ENCODE measurements at places on chromosomes 16 and 17.

GRCh38 chr17:58224315-58224714 lies 5.3 kb upstream of the MKS1 start:
- DNase-seq, result no peak

GRCh38 chr17:700504-701094 lies 14.0 kb downstream of the VPS53 start:
- no peak for DNase-seq

- DNase-seq, result no peak
Measured at GRCh38 chr17:65723431-65724151, 162.1 kb upstream of the AXIN2 start.

- DNase-seq, result peak; percentile 73
Measured at GRCh38 chr16:58025351-58026138, at the start of gene MMP15. Gene MMP15 (plus strand): TSS chr16:58025754. CDS start chr16:58026351, 597 bp downstream.

GRCh38 chr17:41928693-41929251 lies 1.6 kb upstream of the ODAD4 start:
- no peak for DNase-seq

- no peak for DNase-seq
Measured at GRCh38 chr16:88409296-88410065, 26.7 kb downstream of the ZNF469 start.

DNA sequence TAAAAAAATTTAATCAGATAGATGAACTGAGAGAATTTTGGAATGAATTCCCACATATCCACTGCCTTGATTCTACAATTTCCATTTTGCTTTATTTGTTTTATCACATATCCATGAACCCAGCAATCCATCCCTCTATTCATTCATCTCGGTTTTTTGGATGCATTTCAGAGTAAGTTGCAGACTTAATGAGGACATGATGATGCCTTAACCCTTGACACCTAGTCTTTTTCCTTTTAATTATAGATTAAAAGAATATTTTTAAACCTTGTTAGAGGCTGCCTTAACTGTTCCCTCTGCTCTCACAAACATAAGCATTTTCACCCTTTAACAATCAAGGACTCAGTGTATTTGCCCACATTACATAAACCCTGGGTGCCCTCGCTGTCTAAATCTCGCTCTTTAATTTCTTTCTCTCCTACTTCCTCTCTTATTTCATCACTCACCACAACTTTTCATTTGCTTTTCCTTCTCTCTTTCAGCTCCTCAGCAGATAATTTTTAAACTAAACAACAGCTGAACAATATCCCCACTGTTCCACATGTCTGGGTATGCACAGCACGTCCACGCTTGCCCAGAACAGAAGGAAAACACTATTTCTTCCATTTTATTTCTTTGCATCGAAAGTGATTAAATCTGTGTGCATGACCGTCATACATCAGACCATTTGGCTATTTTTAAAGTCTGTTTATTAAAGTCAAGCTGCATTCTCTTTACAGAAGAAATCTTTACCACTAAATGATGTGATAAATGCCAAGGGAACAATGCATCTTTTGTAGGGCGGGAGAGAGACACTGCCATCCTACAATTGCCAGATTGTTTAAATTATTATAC lies 39.9 kb downstream of the IQCK start:
- no peak for DNase-seq

GRCh38 chr16:56119133-56119532 lies 72.2 kb upstream of the GNAO1 start:
- no peak for DNase-seq

GRCh38 chr16:79404571-79404970 lies 196.0 kb downstream of the MAF start:
- no peak for DNase-seq

- no peak for DNase-seq
Measured at GRCh38 chr17:79399610-79400144, 211.2 kb downstream of the RBFOX3 start.

- DNase-seq, result no peak
Measured at GRCh38 chr17:7016418-7016817, 4.0 kb downstream of the RNASEK start.

GRCh38 chr17:81922566-81923301 lies 4.8 kb upstream of the SIRT7 start:
- no peak for DNase-seq

- DNase-seq, result no peak
Measured at GRCh38 chr16:28837672-28838557, 8.2 kb downstream of the TUFM start.

GRCh38 chr16:87897521-87898505 lies 28.5 kb upstream of the SLC7A5 start:
- no peak for DNase-seq

GRCh38 chr17:48014595-48015111 lies 22.9 kb downstream of the COPZ2 start:
- no peak for DNase-seq

- DNase-seq, result no peak
Measured at GRCh38 chr16:30376461-30376902, 1.9 kb downstream of the MYL11 start.

DNA sequence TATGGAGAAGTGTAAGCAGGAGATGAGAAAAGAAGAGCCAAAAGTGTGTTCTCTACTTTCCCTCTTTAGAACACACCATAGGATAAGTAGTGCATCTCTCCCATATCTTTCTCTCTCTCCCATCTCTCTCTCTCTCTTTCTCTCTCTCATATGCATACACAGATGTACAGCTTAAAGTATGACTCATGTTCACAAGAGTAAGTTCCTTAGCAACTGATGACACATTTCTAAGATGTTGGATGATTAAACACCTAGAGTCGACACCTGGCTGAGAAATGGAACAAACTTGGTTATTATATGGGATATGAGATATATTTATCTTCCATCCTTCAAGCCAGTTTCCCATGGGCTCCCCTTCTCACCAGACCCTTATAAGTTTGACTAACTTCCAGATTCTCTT lies 113.5 kb downstream of the TMEM132E start:
- no peak for DNase-seq

DNA sequence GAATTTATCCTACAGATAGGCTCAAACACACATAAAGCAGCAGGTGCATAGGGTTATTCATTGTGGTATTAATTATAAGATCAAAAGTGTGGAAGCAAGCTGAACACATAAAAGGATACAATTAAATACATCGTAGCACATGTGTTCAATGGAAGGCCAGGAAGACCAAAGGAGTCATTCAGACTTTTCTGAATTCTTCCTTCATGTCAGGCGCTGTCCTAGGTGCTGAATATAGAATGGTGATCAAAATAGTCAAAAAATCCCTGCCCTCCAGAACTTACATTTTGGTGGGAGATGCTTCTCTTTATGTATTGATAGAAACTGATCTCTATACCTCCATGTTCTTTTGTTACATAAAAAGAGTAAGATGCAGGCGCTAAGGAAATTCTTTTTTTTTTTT lies 439.0 kb upstream of the ASIC2 start:
- DNase-seq, result no peak

GRCh38 chr16:78288888-78289287 lies 189.4 kb downstream of the WWOX start:
- DNase-seq, result no peak

GRCh38 chr17:59335685-59336084 lies 4.2 kb downstream of the YPEL2 start:
- DNase-seq, result no peak

- DNase-seq, result peak; percentile 54
Measured at GRCh38 chr17:80789356-80789902, 202.2 kb upstream of the CHMP6 start.

GRCh38 chr16:1631931-1632637 lies 19.9 kb downstream of the CRAMP1 start:
- DNase-seq, result no peak

DNA sequence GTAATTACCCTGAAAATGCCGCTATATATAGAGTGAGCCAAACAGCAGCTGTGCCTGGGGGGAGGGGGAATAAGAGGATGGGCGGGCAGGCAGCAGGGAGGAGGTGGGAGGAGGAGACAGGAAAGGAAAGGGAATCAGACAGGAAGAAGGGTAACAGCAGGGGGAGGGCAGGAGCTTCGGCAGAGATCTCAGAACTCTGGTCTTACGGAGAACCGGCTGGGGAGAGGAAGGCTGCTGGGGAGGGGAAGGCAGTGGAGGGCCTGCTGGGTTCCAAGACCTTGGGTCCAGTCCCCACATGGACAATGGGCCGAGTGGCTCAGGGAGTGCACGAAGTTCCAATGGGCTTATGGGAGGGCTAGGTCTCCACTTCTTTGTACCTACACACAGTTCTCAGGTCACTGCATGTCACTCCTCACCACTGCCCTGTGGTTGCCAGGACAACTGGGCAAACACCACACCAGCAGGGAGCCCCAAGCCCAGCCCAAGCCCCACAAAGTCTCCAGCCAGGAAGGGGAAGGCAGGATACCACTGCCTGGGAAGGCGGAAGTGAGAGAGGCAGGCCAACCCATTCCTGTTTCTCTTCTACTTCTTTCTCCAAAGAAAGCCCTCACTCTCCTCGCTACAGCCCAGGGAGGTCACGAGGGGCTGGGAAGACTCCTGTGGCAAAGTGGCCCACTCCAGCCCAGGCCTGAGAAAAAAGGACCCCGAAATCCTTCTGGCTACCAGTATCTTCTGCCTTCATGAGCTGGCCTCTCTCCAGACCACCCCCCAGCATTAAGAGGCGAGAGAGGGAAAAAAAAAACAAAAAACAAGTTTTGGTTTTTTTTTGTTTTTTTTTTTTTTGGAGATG lies 25.3 kb downstream of the G6PC3 start:
- peak; percentile 86 for DNase-seq

Measured in heart left ventricle (tissue), 16 donors.